ENCODE measurements at places on chromosomes 6 and 20.

GRCh38 chr6:82331031-82331773, 32.4 kb upstream of the TPBG start:
- no peak overlapping the region for H3K4me3 ChIP-seq
- no peaks in the 10 kb centered on the region for H3K27me3 ChIP-seq
- H3K4me1 ChIP-seq, result no peaks in the 10 kb centered on the region
- DNase-seq, result no peak
- H3K27ac ChIP-seq, result no peak overlapping the region

- no peak overlapping the region for H3K27ac ChIP-seq
- H3K4me1 ChIP-seq, result no peaks in the 10 kb centered on the region
- no peaks in the 10 kb centered on the region for H3K27me3 ChIP-seq
Observed at GRCh38 chr20:57616143-57616951, 3.9 kb downstream of the ZBP1 start.

DNA sequence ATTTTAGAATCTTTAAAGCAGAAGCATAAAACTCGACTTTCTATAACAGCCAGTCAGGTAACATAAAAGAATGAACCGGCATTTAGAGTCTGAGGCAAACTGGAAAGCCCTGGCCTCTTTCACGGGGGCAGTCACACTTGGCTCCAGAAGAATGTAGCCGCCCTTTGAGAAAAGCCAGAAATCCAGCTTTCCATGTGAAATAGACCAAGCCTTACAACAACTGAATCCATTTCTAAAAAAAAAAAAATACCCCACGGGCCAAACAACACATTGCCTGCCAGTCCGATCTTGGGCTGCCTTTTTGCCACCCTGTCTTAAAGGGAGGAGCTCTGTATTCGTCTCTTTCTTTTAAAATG, 252.9 kb upstream of the TAB2 start:
- no peak for DNase-seq
- H3K27ac ChIP-seq, result peak overlapping the region; percentile 29
- peaks cover 3% of the 10 kb centered on the region for H3K4me1 ChIP-seq
- H3K4me3 ChIP-seq, result no peak overlapping the region
- H3K36me3 ChIP-seq, result no peaks in the 10 kb centered on the region

DNA sequence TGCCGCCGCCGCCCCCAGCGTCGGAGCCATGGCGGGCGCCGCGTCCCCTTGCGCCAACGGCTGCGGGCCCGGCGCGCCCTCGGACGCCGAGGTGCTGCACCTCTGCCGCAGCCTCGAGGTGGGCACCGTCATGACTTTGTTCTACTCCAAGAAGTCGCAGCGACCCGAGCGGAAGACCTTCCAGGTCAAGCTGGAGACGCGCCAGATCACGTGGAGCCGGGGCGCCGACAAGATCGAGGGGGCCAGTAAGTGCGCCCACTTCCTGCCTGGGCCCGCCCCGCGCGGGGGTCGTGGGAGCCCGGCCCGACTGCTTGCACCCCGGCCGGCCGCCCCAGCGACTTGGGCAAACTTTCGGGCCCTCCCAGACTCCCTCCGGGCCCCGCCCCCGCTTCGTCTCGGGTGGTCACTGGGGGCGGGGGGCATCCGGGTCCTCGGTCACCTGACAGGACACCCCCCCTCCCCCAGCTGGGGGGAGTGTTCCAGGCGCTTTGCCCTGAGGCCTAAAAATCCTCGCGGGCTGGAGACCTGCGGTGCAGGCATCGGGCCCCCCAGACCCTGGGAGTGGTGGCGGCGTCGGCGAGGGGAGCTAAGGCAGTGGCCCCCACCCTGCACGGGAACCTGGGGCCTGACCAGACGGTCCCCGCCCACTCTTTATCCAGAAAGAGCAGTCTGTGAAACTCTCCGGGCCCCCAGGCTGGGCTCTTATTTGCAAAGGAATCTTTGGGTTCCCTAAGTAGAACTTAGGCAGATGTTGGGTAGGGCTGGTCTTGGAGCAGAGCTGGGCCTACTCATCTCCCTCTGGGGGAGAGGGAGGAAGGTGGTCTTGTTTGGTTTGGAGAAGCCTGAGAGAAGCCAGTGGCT, 501 bp downstream of the PLCG1 start:
- H3K4me1 ChIP-seq, result no peaks in the 10 kb centered on the region
- no peaks in the 10 kb centered on the region for H3K36me3 ChIP-seq
- peak overlapping the region; percentile 59 for H3K4me3 ChIP-seq
- peak; percentile 90 for DNase-seq
- no peaks in the 10 kb centered on the region for H3K27me3 ChIP-seq

DNA sequence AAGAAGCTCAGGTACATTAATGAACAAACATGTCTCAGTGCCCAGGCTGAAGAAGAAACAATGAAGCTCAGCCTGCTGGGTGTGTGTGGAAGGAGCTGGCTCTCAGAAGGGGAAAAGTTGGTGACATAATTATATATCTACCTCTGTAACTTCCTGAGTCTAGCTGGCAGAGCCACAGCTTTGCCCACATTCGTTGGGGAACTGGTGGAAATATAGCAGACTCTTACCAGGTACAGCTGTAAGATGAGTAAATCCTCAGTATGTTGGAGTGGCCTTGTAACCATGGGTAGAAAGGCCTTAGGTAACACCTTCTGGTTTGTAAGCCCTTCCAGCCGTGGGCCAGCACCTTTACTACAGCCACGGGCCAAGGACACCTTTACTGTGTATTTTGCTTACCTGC, 29.9 kb upstream of the PNRC1 start:
- no peak overlapping the region for H3K4me3 ChIP-seq
- DNase-seq, result no peak
- H3K36me3 ChIP-seq, result no peaks in the 10 kb centered on the region
- peaks cover 3% of the 10 kb centered on the region for H3K4me1 ChIP-seq
- H3K27me3 ChIP-seq, result no peaks in the 10 kb centered on the region

GRCh38 chr6:169975286-169975685, 223.9 kb downstream of the ERMARD start:
- no peaks in the 10 kb centered on the region for H3K4me1 ChIP-seq
- no peaks in the 10 kb centered on the region for H3K27me3 ChIP-seq
- H3K4me3 ChIP-seq, result no peak overlapping the region
- H3K27ac ChIP-seq, result no peak overlapping the region

- H3K4me3 ChIP-seq, result peak overlapping the region; percentile 19
- no peaks in the 10 kb centered on the region for H3K27me3 ChIP-seq
- no peaks in the 10 kb centered on the region for H3K36me3 ChIP-seq
Observed at GRCh38 chr6:89483111-89483720, 50.3 kb downstream of the ANKRD6 start.
